RPMI7951 (cell line): ENCODE measurements at places on chromosomes 11 and 22. TPM values are rescaled to one million over a fixed set of nuclear protein-coding genes. Genes with fewer than 3 reads are reported as not detected.

Gene ABCG4
- 0.20 and 0.24 TPM in 2 replicates for total RNA-seq

GRCh38 chr22:28435140-28435768 is 244.4 kb downstream of the TTC28 start:
- no peak for DNase-seq

DNA sequence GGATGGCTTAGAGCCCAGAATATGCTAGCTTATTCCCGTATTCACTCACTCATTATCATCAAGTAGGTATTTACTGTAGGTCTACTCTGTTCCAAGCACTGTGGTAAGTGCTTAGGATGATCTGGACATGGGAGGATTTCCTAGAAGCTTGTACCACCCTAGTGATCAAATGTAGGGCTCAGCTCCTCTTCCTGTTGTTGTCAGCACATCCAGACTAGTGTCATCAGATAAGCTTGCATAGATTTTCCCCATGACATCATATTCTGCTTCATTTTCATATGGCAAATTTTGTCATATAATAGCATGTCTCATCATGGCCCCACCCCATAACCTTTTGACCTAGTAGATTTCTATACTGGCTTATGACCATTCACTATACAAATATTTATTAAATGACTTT is 19.3 kb upstream of the NUCB2 start:
- DNase-seq = peak; percentile 10

- peak; percentile 38 for DNase-seq
Measured at GRCh38 chr11:66070604-66071380, 720 bp downstream of the PACS1 start.

GRCh38 chr11:120052196-120052775 is 85.6 kb downstream of the TRIM29 start:
- DNase-seq = no peak

- peak; percentile 45 for DNase-seq
Measured at GRCh38 chr11:67504005-67504949, 886 bp downstream of the PITPNM1 start.

- no peak for DNase-seq
Measured at GRCh38 chr11:16909359-16910035, 104.7 kb downstream of the PLEKHA7 start.

DNA sequence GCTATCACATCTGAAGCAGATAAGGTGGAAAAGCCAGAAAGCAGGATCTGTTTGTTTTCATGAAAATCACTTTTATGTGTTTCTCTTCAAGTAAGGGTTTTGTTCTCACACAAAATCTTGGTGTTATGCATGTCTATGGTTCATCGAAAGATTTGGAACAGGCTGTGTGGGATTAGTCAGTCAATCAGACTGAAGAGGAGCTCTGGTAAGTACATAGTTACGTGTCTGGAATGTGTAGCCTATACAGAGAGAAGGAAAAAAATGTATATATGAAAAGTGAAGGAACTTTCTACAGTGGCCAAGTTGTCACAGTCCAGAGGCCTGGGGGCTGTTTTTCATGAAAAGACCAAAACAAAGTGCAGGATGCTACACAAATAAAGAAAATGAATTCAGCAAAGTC is 156.7 kb downstream of the CNTN5 start:
- no peak for DNase-seq

DNA sequence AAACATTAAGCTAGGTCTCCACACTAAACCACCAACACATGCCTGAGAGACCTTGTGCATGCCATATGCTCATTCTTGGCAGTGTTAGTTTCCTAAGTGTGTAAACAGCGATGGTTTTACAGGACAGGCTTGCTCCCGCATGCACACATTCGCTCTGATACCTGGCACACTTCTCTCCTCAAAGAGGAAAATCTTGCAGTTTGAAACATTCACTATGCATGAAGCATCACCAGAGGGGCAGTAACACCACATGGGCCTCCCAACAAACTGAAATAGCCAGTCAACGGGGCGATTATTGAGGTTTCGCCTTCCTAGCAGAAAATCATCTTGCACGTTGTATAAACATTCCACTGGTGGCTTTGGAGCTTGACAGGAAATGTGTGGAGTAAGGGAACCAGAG is 52.6 kb downstream of the ABTB2 start:
- no peak for DNase-seq

Gene OR4C3
- total RNA-seq = not detected in 2 replicates

Gene RIN1
- 28.0 and 38.8 TPM in 2 replicates for total RNA-seq

Gene OR51B5
- 1.8 and 2.0 TPM in 2 replicates for total RNA-seq

GRCh38 chr11:109939166-109939810 is 153.9 kb upstream of the ZC3H12C start:
- DNase-seq = peak; percentile 83

DNA sequence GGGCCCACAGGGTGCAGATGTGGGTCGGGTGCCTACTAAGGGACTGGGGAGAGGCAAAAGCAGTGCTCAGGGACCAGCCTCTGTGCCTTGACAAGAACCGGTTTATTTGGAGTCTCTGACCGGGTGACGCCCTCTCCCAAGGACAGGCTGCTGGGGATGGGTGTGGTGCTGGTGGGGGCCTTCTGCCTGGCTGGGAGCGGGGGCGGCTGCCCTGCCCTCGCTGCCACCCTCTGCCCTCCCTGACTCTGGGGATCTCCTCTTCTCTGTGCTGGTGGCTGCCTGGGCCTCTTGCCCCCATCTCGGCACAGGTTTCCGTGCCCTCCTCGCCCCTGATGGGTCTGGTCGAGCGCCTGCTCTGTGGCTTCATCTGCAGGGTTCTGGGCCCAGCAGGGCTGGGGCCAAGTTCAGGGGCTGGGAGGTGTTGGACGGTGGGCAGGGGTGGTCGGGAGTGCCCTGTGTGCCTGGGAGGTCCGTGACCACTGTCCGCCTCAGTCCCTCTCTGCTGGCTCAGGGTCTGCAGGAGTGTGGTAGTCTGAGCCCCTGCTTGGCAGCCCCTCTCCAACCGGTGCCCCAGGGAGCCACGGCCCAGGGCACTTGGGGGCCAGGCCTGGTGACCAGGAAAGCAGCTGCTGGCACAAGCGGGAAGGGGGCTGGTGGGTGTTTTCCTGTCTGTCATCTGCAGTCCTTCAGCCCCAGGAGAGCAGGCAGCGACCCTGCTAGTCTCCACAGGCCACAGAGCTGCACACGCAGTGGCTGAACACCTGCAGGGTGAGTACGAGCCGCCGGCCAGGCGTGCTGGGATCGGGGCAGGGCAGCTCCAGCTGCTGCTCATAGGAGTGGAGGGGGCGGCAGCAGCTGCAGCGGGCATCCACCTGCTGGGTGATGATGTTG is 23.5 kb downstream of the MUC6 start:
- DNase-seq = no peak

GRCh38 chr11:5605849-5606248 is 9.4 kb downstream of the TRIM6 start:
- peak; percentile 58 for DNase-seq

Gene DAGLA
- 0.78 and 0.96 TPM in 2 replicates for total RNA-seq

Gene TREH
- not detected in 2 replicates for total RNA-seq

- DNase-seq = no peak
Measured at GRCh38 chr11:128473636-128474035, 113.7 kb downstream of the ETS1 start.

GRCh38 chr22:35893698-35894097 is 134.9 kb downstream of the RBFOX2 start:
- no peak for DNase-seq

GRCh38 chr11:70595452-70595851 is 197.1 kb downstream of the CTTN start:
- DNase-seq = peak; percentile 96

Gene PKDREJ
- under 0.01 TPM in 1 of 2 replicates, not detected in the other for total RNA-seq

- DNase-seq = no peak
Measured at GRCh38 chr22:49551897-49552614, 275.6 kb downstream of the BRD1 start.

- no peak for DNase-seq
Measured at GRCh38 chr11:87251560-87251959, 213.8 kb downstream of the TMEM135 start.

Gene HTR3A
- not detected in 2 replicates for total RNA-seq

Gene MEI1
- not detected in 2 replicates for total RNA-seq
